ENCODE measurements at places on chromosomes 2 and 18.

DNA sequence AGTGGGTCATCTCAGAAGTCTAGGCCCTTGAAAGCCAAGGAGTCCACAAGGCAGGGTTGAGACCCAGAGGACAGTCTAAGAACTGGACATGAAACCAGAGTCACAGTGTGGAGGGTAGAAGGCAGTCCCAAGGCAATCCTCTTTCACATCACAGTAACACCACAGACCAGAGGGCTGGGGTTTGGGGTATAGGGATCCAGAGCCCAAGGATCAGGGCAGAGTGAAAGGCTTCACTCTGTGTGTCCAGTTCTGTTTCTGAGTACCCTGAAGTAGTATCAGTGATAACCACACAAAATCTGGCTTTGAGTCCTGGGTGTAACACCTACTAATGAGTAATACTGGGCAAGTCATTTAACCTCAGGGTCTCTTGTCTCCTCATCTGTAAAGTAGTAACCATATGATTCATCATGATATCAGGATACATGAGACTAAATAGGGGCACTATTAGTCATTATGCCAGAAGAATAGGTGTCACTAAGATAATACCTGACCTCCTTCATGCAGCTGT lies 91.0 kb downstream of the ICA1L start:
- DNase-seq, result peak; percentile 15

DNA sequence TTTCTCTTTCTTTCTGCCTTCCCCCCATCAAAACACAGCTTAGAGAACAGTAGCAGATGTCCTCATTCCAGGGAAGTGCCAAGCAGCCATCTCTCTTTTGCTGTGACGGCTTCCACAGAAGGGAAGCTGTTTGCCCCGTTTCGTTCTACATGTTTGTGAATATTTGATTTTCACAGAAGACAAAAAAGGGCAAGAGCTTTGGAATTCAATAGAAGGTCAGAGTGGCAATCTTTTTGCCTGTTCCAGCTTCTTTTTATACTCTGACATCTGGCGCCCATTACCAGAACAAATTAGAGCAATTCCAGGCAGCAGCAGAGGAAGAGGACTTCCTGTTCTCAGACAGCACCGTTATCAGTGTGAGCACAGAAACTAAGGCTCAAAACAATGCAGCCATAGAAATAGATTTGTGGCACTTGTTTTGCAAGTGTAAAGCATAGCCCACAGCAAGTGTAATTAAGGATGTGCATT lies 79.0 kb upstream of the CDH19 start:
- no peak for DNase-seq

DNA sequence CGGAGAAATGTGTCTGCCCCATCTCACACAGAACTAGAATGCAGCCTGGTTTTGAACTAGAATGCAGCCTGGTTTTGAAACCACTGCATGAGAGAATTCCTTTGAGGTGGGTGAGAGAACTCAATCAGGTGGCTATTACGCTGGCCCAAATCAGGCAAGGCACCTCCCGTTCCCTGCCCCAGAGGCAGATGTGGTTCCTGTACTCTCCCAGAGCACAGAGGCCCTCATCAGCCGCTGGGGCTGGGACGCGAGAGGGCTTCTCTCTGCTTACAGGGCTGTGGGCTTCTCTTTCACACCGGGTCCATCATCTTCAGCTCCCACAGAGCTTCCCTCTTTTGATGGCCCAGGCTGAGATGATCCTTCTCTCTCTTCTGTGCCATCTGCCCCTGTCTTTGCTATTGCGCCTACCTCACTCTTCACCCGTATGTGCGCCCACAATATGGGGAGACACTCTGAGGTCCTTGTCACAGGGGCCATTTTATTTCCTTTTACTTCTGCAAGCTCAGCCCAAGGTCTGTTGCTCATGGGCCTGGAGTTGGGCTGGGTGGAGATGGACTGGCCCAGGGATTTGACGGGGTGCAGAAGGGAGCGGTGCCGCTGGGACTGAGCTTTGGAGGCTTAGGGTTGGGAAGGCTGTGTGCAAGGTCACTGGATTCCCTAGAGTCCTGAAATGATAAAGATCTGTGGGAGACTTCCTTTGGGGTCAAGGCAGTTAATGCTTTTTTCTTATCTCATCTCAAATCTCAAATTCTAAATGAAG lies 84.4 kb upstream of the HS6ST1 start:
- no peak for DNase-seq

DNA sequence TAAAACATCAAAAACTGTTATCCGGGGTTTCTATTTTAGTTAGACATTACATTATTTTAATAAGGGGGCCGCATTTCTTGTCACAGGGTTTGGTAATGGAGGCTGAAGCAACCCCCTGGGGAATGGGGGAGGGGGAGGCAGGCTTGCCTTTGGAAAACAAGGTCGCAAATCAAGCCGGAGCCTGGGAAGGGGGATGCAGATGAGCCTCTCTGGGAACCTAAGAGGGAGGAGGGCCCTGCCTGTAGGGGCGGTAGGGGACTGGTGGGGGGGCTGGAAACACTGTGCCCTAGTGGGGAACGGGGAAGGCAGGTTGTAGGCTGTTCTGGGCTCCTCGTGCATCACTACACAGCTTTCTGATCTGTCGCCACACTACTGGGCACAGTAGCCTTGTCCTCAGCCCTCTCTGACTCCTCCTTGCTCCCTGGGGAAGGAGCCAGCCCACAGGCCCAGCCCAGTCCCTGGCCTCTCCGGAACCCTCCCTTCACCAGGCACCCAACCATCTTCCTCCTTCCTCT lies 170.2 kb upstream of the SMAD2 start:
- DNase-seq, result no peak

DNA sequence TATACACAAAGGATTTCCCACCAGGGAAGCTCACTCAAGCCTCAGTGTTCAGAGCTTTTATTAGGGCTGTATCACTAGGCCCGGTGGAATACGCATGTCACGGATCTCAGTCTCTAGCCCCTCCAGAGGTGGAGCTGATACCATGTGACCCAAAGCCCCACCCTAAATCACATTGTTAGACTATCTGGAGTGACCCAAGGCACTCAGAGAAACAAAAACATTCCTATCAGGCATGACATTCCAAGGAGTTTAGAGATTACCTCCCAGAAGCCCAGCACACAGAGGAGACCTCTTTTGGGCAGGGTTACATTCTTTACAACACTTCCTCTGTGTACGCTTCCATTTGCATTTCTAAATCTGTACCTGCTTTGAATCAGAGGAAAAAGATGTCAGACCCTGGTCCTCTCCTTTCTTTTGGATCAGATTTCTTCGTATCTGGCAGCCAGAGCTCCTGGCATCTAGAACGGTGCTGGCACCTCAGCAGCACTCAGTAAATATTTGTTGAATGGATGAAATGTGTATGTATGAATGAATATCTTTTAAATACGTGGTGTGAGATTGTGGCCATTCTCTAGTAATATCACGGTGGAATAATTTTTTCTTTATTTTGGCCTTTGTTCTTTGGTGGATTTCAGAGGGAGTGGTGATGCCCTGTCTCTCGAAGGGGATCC lies 37.7 kb upstream of the SMAD2 start:
- DNase-seq, result no peak

- no peak for DNase-seq
These were observed 481 bp downstream of the BCL11A start for GRCh38 chr2:60552851-60553494.

DNA sequence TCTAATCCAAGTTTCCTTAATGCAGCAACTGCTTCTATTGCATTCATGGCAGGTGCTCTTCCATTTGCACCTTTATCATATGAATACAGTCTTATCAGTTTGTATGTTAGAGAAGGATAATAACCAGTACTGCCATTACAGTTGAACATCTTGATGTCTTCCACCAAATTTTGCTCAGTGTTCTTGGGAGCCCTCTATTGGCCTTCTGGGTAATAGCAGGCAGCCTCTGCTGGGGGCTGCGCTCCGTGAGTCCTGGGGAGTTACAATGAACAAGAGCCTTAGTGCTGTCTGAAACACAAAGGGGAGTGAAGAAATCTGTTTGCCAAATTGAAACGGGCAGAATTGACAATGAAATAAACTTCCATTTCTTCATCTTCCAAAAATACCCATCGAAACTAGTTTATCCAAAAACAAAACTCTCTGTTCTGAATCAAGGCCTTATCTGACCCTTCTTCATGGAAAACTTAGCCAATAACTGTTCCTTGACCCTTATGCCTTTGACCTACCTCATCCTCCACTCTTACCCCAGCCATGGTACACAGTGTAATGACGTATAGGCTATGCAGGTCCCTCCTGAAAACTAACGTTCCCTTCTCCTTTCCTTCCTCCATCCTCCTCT lies 79.9 kb downstream of the ALK start:
- DNase-seq, result peak; percentile 5

DNA sequence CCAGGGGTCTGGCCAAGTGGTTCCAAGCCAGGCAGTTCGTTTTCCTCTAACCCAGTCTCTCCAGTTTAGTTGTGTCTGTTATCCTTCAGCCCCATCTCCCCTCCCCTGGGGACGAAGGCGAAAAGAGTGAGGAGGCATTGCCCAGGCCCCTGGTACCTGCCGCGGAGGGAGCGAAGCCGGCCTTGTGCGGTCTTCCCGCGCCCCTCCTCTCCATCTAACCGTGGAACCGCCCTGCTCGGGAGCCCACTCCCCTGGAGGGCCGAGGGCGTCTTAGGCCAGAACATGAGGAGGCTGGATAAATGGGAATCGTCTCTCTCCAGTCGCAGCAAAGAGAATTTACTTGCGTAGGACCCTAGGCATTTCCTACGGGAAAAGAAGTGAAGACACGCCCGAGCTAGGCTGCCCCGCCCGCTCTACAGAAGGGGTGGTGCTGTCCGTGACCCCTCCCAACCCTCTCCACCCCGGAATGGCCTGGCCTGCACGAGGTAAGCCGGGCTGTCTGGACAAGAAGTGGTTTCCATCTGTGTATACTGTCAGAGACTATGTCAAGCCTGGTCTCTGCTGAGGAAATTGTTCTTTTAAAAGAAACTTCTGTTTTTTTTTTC lies 156.2 kb downstream of the MIB1 start:
- no peak for DNase-seq

DNA sequence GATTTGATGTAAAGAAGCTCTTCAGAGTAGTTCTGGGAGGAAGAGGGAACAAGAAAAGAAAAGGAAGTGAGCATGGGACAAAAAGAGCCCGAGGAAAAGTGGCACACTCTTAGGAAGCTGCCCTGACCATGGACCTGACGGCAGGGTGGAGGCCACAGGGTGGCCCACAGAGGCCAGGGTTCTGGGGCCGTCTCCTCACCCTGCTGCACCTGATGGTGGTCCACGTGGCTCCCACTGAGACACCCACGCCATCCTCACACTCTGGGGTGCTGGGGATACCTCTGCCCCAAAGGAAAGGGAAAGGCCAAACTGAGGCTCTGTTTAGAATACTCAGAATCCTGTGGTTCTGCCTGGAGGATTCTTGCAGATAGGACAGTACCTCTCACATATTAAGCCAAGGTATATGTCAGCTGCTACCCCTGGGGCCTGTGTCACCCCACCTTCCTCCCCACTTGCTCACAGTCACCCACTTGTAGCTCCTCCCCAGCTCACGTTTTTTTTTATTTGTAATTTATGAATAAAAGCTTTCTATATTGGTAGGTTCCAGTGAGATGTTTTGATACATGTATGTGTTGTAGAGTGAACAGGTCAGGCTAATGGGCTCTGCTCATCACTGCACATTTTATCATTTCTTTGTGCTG lies 171.1 kb downstream of the LDLRAD4 start:
- DNase-seq, result no peak

DNA sequence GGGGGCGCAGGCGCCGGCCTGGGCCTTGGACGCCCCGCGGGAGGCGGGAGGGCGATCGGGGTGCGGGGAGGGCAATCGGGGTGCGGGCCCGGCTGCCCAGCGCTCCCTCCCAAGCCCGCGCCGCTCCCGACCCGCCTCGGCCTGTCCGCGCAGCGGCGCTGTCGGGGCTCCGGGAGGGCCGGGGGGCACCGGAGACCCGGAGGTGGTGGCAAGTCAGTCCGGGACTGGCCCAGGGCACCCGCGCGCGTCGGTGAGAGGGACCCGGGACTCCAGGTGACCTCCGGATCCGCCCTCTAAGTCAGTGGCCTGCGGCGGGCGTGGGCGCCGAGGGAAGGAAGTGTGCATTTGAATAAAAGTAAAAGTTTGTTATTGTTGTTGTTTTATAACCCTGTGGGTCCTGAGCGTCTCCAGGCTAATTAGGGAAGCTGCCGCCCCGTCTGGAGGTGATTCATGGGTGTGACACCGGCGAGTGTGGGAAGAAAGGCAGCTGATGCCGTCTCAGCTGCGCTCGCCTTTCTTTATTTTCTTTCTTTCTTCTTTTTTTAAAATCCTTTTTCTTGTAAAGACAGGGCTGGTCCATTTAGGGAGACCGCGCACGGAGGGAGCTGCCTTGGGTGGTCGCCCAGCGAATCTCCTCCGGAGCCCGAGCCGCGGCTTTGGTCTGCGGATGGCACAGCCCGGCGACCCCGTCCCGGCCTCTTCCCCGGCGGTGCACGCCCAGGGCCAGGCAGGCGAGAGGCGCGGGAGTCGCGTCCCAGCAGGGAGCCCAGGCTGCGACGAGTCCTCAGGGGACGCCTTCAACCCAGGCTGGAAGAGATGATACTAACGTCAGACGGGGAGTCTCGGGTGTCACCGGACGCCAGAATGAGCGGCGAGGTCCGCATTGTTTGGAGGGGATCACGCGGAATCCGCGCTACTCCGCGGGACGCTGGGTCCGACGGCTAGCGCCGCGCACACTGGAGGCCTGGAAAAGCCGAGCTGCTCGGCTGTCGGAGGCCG lies 627 bp upstream of the CRACDL start:
- peak; percentile 26 for DNase-seq

DNA sequence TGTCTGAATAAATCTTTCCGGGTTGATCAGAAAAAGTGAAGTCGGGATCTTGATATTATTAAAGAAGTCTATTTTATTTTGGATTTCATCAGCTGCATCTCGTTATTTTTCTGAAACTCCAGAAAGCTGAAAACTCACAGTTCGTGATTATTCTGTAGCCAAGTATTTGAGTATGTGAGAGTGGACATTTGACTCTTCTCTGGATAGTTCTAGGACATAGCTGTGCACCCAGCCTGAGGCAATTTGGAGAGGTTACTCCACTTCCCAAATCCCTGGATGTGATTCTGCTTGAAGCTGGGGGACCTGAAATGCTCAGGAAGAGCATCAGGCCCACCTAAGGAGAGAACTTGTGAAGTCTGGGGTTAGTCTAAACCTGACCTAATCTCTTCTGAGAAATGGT lies 117.6 kb upstream of the PID1 start:
- DNase-seq, result no peak

DNA sequence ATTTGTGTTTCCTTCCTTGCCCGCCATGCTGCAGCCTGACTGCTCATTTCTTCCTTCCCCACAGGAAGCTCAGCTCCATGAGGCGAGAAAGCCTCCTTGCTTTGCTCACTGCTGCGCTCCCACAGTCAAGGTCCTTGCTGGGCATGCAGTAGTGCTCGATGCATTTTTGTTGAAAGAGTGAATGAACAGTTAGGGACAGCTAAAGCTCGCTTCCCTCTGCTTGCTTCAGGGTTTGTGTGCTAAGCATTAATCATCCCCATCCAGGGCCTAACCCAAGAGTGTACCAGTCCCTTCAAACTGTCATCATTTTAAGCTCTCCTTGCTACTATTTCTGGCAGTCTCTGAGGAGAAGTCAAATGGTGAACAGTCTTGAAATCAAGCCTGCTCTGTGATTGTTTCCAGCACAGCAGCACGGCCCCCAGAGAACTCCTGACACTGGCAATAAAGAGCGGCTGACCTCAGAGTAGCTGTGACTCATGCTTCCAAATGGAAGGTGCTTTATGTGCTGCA lies 171.7 kb upstream of the SOX11 start:
- DNase-seq, result no peak

Measured in activated CD4-positive, alpha-beta T cell treated with anti-CD3 and anti-CD28 coated beads, Interleukin-2, amount 50 U/mL, for 48 hours (primary cell).